ENCODE measurements at places on chromosomes 7 and 10. TPM values are rescaled to one million over a fixed set of nuclear protein-coding genes. Genes with fewer than 3 reads are reported as not detected.

LBX1 gene
- not detected for total RNA-seq

GRCh38 chr10:6850452-6850851 lies 270.4 kb upstream of the PRKCQ start:
- no peak for DNase-seq

- no peak for DNase-seq
Measured at GRCh38 chr10:3902054-3902808, 117.2 kb upstream of the KLF6 start.

DNA sequence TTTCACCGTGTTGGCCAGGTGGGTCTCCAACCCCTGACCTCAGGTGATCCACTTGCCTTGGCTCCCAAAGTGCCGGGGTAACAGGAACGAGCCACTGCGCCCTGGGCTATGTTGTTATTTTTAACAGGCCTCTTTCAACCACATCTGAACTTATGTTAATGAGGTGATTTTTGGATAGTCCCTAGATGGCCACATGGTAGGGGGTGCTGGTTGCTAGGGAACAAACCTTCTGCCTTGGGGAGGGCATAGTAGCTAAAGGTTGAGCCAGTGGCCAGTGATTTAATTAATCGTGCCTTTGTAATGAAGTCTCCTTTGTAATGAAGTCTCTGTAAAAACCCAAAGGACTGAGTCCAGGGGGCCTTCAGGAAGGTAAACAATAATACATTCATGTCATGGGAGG lies 9.1 kb downstream of the COMTD1 start:
- DNase-seq = no peak

PPP1R17 gene
- not detected for total RNA-seq

GRCh38 chr10:61919646-61920215 lies 18.2 kb downstream of the ARID5B start:
- DNase-seq = no peak

GRCh38 chr10:116848032-116848943 lies 1.0 kb upstream of the ENO4 start:
- DNase-seq = peak; percentile 33

- no peak for DNase-seq
Measured at GRCh38 chr10:72097448-72098300, 9.3 kb upstream of the SPOCK2 start.

DNA sequence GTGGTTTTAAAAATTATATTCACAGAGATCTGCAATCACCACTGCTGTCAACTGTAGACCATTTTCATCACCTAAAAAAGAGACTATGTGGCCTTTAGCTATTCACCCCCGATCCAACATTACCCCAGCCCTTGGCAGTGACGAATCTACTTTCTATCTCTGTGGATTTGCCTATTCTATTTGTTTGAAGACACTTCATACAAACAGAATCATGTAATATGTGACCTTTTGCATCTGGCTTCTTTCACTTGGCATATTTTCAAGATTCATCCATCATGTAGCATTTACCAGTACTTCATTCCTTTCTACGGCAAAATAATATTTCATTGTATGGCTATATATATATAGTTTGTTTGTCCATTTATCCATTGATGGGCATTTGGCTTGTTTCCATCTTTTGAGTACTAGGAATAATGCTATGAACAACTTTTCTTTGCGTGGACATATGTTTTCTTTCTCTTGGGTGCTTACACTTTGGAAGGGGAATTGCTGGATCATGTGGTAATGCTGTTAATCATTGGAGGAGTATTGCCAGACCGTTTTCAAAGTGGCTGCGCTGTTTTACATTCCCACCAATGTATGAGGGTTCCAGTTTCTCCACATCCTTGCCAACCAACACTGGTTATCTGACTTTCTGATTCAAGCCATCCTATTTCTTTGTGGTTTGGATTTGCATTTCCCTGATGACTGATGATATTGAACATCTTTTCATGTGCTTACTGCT lies 22.3 kb downstream of the ADAMTS14 start:
- DNase-seq = no peak

DNA sequence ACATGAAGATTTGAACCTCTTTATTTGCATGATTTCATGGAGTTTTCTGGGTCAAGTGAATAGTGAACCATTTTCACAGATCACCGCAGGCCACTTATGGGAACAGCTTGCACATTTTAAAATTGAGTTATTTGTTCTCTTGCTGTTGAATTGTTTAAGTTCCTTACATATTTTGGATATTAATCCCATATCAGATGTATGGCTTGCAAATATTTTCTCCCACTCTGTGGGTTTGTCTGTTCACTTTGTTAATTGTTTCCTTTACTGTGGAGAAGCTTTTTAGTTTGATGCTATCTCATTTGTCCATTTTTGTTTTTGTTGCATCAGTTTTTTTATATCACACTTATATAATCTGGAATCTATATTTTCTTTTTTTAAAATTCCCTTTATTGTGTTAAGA lies 14.1 kb upstream of the ZC3HAV1L start:
- DNase-seq = no peak

DNA sequence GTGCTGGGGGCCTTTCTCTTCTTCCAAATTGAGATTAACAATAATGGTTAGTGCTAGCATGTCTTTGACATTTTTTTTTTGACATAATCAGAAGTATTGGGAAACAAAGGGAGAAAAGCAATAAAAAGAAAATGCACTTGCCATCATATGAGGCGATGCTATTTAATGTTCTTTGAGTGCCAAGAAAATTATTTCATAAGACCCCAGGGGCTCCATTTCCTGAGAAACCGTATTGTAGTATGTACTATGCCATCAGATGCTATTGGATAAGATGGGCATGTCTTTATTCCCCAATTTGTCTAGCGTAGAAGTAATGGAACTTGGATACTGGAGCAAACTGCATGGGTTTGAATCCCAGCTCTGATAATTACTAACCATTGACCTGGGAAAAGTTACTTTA lies 408.9 kb downstream of the ADRA2A start:
- DNase-seq = no peak

ACSL5 gene
- total RNA-seq = 14.5 TPM

GRCh38 chr7:101744588-101744987 lies 72.8 kb upstream of the CUX1 start:
- no peak for DNase-seq

- DNase-seq = no peak
Measured at GRCh38 chr10:71206911-71207310, 5.5 kb upstream of the UNC5B start.

GRCh38 chr10:90718182-90718581 lies 139.7 kb downstream of the HTR7 start:
- no peak for DNase-seq

RPEL1 gene
- not detected for total RNA-seq

DNA sequence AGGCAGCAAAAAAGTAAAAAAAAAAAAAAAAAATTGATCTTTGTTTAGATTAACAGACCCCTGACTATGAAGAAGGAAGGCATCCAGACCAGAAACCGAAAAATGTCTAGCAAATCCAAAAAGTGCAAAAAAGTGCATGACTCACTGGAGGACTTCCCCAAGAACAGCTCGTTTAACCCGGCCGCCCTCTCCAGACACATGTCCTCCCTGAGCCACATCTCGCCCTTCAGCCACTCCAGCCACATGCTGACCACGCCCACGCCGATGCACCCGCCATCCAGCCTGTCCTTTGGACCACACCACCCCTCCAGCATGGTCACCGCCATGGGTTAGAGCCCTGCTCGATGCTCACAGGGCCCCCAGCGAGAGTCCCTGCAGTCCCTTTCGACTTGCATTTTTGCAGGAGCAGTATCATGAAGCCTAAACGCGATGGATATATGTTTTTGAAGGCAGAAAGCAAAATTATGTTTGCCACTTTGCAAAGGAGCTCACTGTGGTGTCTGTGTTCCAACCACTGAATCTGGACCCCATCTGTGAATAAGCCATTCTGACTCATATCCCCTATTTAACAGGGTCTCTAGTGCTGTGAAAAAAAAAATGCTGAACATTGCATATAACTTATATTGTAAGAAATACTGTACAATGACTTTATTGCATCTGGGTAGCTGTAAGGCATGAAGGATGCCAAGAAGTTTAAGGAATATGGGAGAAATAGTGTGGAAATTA lies 19.4 kb downstream of the GATA3 start:
- DNase-seq = no peak

- DNase-seq = no peak
Measured at GRCh38 chr7:35463176-35463700, 209.3 kb upstream of the TBX20 start.

GRCh38 chr7:35286986-35287385 lies 33.1 kb upstream of the TBX20 start:
- DNase-seq = no peak

- DNase-seq = no peak
Measured at GRCh38 chr7:153151766-153152165, 392.2 kb downstream of the ACTR3B start.

- DNase-seq = no peak
Measured at GRCh38 chr10:65341323-65341925, 1584.4 kb upstream of the LRRTM3 start.

GRCh38 chr7:75951506-75951905 lies 36.6 kb downstream of the POR start:
- DNase-seq = no peak

- peak; percentile 86 for DNase-seq
Measured at GRCh38 chr10:75408911-75409885, 7.6 kb upstream of the ZNF503 start.

DNA sequence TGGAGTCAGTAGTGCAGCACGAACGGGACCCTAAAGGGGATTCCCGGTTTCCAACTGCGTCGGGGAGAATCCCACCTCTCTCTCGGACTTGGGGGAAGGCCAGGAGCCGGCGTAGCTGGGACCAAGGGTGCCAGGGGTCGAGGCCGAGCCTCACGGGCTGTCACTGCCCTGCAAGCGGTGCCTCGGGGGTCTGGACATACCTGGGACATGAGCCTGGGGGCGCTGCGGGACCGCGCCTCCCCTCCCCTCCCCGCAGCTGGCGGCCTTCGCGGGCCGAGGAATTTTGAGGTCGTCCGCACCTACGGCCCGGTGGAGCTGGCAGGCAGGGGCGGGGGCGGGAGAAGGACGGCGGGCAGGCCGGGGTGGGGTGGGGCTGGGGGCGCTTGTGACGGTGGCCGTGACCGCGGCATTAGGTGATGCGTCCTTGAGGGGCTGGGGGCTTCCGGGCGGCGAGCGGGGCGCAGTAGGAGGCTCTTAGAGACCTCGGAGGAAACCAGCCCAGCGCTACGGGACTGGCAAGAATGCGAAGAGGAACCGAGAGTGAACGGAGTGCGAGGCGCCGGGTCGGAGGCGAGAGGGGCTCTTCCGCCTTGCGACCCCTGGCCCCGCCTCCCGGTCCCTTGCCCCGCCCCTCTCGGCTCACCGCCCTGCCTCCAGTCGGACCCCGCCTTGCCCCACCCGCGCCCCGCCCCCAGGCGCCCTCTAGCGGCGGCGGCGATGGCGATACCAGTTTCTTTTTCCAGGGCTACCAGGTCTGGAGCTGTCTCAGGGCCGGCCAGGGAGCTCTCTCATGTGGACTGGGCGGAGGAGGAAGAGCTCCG lies 48.3 kb downstream of the NPVF start:
- DNase-seq = peak; percentile 85

- no peak for DNase-seq
Measured at GRCh38 chr10:93790439-93790838, 32.7 kb downstream of the LGI1 start.

GRCh38 chr7:131335639-131336381 lies 8.1 kb downstream of the MKLN1 start:
- no peak for DNase-seq

DNA sequence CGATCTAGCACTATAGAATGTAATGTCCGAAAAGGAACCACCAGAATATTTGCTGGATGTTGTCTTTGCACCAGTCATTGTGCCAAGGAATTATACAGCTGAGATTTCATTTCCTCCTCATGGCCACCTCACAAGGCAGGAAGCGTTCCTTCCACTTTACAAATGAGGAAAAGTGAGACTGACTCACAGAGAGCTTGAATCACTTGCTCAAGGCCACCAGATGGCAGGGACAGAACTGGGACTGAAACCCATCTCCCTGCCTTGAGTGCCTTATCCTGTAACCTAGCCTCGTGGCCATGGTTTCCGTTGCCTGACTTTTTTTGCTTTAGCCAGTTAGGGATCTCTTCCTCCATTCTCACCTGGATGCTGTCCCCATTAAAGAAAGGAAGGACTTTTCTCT lies 44.7 kb upstream of the PDZD8 start:
- no peak for DNase-seq

DNA sequence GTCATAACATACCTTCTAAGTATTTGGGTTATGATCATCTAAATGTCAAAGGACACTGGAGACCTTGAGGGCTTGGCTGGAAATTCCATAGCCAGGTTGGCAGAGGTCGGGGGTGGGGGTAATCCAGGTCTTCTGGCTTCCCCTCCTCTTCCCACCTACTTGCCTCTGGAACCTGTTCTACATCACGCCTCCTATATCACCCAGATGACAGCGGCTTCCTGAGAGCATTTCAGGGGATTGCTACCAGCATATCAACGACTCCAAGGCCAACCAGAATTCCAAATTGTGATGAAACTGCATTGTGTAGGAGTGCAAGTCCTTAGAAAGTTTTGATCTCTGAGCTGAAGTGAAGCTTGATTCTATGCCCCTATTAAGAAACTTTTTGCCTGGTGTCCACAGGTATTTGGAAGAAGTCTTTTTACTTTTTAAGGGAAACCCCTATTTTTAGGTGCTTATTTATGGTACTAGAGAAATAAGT lies 95.7 kb downstream of the SH2D4B start:
- no peak for DNase-seq

GRCh38 chr10:131112691-131113090 lies 198.8 kb downstream of the TCERG1L start:
- no peak for DNase-seq

DNAAF5 gene
- total RNA-seq = 30.8 TPM

DNA sequence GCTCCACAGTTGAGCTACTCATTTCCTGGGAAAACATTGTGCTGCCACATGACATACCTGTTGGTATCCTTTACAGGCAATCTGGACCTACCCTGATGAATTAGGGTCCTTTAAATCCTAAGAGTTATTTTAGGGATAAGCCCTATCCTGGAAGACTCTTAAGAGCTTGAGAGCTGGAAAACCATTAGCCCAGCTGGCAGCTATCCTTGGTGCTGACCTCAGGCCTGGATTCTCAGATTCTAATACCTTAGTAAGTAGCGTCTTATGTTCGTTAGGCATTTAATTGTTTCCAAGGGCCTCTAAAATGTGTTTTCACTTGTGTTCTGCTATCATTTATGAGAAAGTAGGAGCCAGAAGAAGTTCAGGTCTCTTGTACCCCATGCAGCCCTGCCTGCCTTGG lies 93.0 kb upstream of the SORCS3 start:
- DNase-seq = no peak

PTCD1 gene
- total RNA-seq = 9.1 TPM

DNA sequence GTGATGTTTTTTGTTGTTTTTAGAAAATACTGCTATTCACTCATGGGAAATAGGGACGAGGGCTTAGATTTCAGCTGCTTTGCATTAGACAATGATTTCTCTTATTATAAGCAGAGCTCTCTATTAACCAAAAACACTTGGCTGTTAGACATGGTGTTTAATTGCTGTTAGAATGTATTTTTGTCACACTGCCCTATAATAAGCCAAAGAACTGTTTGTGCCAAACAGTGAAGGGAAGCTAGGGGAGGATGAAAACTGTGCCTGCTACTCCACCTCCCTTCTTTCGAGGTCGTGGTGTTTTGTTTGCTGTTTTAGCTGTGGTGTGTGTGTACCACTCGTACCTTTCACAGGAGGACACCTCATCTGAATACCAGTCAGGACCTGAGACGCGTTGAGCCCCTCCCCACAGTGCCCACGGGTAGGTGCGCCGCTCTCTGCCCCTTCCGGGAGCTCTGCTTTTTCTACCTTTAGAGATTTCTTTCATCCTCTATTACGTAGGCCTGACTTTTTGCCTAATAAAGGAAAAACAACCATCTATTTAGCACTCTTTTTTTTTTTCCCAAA lies 57.9 kb downstream of the CUX1 start:
- no peak for DNase-seq

PIK3AP1 gene
- total RNA-seq = 15.6 TPM

WNT2 gene
- 1.1 TPM for total RNA-seq

HTR5A gene
- total RNA-seq = not detected

GRCh38 chr10:98295401-98295811 lies 27.4 kb upstream of the LOXL4 start:
- no peak for DNase-seq

Data from prostate gland (tissue), 2 donors.